ENCODE measurements at places on chromosomes 1 and 21. TPM values are rescaled to one million over a fixed set of nuclear protein-coding genes. Genes with fewer than 3 reads are reported as not detected.

Gene DCST1
- not detected for total RNA-seq

DNA sequence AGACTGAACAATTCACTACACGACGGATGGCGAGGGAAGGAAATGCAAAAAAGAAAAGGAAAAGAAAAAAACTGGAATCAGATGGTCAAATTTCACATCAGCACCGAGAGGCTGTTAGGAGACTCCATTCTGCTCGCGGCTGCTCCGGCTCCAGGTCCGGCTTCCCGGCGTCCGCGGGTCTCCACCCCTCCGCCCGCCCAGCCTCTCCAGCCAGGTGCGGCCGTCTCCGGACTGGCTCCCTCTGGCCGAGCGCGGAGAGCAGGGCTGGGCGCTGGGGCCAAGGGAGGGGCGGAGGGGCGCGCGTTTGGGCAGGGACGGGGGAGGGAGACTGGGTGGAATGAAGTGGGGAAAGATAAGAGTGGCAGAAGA lies 332 bp downstream of the KCNJ6 start:
- no peak overlapping the region for H3K4me3 ChIP-seq
- peaks cover 55% of the 10 kb centered on the region for H3K27me3 ChIP-seq
- no peak for DNase-seq
- no peaks in the 10 kb centered on the region for H3K36me3 ChIP-seq

DNA sequence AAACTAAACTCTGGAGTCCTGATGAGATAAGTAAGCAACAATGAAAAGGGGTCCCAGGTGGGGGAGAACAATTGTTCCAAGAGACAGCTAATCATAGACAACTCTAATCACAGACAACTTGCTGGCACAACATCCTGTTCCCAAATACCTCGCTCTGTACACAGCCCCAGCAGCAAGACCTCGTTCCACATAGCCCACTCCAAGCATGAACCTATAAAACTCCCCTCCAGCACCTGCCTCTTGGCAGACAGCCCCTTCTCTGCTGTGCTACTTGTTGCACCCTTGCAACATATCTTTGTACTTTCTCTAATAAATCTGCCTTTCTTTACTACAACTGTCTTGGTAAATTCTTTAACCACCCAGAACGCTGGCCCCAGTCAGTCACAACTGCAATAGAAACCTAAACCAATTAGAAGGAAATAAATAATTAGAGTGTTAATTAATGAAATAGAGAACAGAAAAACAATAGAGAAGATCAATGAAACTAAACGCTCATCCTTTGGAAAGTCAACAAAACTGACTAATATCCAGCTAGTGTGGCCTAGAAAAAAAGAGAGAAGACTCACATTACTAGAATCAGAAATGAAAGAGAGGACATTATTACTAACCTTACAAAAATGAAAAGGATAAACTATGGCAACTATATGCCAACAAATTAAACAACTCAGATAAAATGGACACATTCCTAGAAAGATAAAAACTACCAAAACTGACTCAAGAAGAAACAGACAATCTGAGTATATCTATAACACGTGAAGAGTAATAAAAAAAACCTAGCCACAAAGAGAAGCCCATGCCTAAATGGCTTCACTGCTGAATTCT lies 36.1 kb downstream of the LRRC40 start:
- H3K36me3 ChIP-seq: peaks cover 16% of the 10 kb centered on the region
- H3K4me3 ChIP-seq: no peak overlapping the region
- no peak for DNase-seq

DNA sequence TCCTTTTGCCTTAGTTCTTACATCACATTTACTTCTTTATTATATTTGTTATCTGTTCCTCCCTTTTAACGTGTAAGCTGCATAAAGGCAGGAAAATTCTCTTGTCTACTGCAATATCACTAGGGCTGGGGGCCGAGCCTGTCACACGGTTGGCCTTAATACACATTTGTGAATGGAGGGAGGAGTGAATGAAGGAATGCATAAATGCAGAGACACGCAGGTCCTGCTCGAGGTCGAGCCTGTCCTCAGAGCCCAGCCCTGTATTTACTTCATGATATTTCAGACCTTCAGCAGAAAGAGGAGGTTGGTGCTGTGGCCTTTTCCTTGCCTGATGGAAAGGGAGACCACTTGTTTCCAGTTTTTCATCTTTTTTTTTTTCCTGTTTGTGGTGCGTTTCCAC lies 671.3 kb downstream of the PTPRU start:
- no peaks in the 10 kb centered on the region for H3K4me1 ChIP-seq
- H3K36me3 ChIP-seq: no peaks in the 10 kb centered on the region
- no peak overlapping the region for H3K27ac ChIP-seq
- DNase-seq: no peak
- peaks cover 5% of the 10 kb centered on the region for H3K27me3 ChIP-seq

DNA sequence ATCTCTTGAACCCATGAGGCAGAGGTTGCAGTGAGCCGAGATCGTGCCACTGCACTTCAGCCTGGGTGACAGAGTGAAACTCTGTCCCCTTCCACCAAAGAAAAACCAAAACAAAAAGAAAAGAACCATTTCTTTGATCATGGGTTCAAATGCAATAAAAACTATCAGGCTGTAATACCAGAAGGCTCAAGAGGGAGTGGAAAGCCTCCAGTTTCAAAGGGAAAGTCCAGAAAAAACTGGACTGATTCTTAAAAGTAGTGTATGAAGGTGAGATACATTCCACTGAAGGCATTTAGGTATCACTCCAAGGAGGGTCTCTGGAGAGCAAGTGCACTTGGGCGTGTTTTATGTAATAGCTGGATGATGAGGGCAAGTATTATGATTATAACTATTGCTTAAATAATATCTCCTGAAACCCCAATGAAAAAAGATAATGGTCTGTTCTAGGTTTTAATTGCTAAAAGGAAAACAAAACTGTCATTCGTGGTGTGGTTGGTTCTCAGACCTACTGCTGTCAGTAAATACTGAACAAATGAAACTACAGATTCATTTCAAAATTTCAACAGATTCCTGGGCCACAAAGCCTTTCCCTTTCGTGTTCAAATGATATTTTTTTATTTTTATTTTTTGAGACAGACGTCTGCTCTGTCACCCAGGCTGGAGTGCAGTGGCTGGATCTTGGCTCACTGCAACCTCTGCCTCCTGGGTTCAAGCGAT lies 6.0 kb upstream of the CAMTA1 start:
- H3K4me3 ChIP-seq: no peak overlapping the region
- no peak overlapping the region for H3K27ac ChIP-seq
- peaks cover 15% of the 10 kb centered on the region for H3K4me1 ChIP-seq
- no peaks in the 10 kb centered on the region for H3K36me3 ChIP-seq
- no peak for DNase-seq

Gene COL24A1
- total RNA-seq: 0.02 TPM
